Posterior cingulate gyrus (tissue), 11 donors: ENCODE measurements at places on chromosomes 12 and 14.

DNA sequence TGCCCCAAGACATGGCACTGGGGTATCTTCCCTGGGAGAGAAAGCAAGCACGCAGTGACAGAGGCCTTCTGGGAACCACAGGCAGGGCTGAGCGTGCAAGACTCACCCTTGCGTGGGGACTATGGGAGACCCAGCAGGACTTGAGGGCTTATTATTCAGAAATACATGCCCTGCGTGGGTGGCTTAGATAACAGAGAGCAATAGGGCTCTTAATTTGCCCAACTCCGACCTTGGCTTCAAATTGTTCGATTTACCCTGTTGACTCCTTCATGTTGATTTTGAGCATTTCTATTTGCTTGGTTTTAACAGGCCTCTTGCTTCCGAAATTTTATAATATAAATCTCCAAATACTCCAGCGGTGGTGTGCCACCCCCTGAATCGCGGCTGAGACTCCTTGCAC, 5.1 kb upstream of the SERPINA1 start:
- no peak for DNase-seq

DNA sequence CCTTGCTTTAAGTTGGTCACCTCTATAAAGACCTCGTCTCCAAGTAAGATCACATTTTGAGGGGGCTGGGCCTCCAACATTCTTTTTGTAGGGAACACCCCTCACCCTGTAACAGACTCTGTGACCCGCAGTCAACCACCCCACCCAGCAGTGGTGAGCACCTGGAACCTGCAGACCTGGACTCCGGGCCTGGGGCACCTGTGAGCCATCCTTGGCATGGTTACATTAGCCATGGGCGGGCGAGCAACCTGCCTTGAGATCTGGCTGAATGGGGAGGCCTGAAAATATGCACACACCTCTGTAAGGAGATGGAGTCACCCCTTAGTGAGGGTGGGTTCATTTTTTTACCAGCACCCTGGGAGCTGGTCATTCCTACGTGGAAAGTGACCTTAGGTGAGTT, 95.3 kb downstream of the RIMBP2 start:
- DNase-seq: no peak

GRCh38 chr12:71704920-71705319, 19.0 kb downstream of the TMEM19 start:
- no peak for DNase-seq

DNA sequence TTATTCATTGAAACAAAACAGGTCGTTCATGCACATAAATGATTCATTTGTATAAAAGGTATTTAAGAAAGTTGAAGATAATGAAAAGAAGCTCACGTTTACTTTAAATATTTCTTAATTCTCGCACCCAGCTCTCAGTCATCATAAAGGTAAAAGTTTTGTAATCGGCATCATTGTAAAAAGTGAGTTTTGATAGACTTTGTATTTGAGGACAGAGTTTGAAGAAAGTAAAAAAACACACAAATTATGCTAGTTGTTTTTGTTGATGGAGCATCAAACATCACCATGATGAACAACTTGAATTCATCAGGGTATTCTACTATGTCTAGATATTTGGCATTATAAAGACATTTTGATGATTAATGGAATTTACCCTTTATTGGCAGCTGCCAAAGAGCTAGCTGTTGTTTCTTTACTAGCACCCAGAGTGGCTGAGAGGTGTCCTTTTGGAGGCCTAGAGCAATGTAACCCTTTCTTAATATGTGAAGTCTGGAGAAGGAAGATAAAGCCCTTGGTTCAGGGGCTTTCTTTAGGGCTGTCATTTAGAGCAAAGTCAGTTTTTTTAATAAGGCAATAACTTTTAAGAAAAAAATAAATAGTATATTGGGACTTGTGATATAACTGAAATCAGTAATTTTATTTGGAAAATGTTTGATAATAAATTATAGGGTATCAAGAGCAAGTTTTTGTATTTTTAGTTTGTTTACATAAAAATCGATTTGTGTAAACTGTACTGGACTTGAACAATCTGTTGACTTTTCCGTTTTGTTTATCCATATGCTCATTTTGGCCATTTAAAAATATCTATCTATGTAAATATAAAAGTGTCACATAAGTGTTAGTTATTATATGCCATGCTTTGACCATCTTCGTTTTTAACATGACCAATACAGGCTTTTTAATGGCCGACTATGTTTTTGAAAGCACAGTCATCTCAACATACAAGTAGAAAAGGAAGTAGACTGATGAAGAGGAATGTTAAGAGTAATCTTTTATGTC, 7.4 kb downstream of the GLRX5 start:
- DNase-seq: no peak

DNA sequence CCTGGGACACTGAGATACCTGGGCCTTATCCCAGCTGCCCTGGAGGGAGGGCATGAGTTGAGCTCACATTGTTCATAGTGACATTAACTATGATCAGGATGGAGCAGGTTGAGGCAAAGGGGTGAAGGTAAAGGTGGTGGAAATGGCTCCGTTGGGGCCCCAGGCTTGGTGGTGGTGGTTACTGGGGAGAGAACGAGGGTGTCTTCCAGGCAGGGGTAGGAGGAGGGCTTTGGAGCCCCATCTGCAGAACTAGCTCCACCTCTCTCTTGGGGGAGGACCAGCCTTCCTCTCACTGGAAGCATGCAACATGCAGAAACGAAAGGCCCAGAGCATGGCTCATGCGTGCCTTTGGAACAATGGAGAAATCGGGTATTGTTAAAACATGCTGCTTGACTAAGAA, 217.0 kb downstream of the SLC41A2 start:
- DNase-seq: no peak

GRCh38 chr14:54453252-54453651, 12.1 kb upstream of the CNIH1 start:
- no peak for DNase-seq

- no peak for DNase-seq
These were observed 197.8 kb downstream of the FSCB start for GRCh38 chr14:44309331-44309730.

DNA sequence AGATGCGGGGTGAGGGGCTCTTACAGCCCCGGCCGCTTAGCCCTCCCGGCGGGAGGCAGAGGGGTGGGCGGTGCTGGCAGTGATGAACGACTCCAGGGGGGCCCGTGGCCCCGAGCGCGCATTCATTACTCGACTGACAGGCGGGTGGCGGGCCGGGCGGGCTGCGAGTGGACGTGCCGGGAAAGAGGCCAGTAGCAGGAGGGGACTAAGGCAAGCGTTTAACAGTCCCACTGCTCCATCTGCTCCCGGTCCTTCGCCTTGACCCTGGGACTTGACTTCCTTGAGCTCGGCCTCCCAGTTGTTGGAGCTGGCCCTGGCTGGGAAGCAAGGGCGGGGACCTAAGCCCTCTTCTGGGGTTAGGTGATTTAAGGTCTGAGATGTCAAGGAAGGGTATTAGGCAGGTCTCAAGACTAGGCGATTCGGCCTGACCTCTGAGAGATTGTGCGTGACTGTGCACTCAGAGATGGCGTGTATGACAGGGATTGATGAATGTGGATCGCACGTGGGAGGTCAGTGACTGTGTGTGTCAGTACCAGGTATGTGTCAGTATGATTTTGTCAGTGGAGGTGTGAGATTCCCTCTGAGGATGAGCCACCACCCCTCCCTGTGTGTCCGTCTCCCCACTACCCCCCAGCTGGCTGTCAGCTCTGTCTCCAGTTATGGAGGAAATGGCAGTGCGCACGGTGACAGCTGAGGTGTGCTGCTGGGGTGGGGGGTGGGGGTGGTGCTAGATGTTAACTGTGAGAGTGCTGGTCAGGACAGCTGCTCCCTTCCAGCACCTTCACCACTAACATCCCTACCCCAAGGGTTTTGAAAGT, 3.6 kb upstream of the DNAJC22 start:
- no peak for DNase-seq

DNA sequence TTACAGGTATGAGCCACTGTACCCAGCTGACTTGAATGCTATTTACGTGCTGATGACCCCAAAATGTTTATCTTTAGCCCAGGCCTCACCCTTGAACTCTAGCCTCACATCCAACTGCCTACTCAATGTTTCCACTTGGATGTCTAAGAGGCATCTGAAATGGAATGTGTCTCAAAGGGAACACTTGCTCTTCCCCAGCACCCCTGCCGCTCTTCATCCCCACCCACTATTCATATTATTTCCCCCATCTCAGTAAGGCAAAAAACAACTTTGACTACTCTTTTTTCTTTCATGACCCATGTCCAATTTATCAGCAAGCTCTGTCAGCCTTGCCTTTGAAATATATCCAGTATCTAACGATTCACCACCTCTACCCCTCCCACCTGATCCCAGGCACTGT, 204.6 kb downstream of the PAWR start:
- DNase-seq: no peak

- no peak for DNase-seq
These were observed 1.3 kb upstream of the ANO2 start for GRCh38 chr12:5946388-5946787.

DNA sequence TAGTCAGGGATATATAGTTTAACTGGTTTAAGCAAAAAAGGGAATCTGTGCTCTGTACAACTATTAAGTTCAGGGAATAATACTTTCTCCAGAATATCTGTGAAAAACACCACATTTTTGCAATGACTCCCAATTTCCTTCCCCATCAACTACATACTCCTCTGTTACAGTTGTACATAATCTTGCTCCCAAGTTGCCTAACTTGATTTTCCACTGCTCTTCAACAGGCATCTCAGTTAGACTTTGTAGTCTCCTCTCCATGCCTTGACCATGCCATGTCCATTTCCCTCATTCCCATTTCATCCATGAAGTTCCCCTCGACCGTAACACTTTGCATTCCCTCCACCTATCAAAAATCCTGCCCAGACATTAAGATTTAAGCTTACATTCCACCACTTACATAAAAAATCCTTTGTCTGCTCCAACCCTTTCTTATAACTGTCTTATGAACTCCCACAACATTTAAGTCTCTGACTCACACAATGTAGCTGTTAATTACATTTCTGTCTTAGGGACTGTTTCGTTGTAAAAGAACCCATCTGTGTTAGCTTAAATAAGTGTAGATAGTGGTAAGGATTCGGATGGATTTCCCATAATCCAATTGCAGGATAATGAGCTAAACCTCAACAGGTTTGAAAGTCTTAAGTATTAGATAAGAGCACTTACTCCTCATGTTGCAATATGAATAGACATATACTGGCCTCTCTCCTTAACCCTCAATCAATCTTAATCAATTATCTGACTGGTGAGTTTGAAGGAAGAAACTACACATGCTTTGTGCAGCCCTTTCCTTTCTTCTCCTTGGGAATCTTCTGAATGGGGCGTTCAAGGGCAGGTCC, 156.5 kb downstream of the PAWR start:
- DNase-seq: no peak

DNA sequence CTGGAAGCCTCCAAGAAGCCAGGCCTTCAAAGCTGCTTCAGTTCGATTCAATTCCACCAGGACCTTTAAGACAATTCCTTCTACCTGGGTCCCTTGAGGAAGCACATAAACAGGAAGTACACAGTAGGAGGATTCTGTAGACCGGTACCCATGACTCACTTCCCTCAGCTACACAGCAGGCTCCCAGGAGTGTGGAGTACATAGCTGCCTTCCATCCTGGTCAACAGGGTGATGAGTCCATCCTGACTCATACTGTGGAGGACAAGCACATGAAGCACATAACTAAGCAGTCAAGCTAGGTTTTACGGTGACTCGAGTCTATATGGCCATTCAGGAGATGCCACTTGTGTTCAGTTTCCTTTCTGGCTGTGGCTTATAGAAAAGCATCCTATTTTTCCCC, 197.6 kb upstream of the RBM19 start:
- no peak for DNase-seq

DNA sequence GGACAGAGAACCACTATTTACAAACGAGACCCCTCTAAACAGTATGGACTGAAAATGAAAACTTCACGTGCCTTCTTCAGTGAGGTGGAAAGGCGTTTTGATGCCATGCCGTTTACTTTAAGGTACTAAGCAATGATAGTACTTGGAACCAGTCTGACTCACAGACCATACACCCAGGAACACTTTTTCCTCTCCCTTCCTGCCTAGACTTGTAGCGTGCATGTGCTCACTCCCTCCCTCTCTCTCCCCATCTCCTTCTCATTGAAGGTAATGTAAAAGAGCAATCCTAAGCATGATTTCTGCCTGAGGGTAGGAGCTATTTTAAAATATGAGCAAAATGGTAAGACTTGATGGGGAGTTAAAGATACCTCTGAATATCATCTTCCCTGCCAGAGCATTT, 5.9 kb upstream of the RPL41 start:
- DNase-seq: no peak

- DNase-seq: no peak
These were observed 283.3 kb downstream of the RPL10L start for GRCh38 chr14:46368275-46368674.

GRCh38 chr12:22709292-22709691, 84.3 kb downstream of the ETNK1 start:
- no peak for DNase-seq

DNA sequence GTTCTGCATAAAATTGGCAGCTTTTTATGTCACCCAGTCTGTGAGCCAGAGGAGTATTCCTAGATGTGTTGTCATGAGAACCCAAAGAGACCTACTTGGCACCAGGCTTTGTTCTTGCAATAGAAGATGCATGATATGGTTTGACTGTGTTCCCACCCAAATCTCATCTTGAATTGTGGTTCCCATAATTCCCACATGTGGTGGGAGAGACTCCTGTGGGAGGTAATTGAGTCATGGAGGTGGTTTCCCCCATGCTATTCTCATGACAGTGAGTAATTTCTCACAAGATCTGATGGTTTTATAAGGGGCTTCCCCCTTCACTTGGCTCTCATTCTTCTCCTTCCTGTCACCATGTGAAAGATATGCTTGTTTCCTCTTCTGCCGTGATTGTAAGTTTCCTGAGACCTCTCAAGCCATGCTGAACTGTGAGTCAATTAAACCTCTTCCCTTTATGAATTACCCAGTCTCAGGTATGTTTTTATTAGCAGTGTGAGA, 572.0 kb upstream of the ATP2B1 start:
- no peak for DNase-seq
